ENCODE measurements at places on chromosomes 12 and 14.

DNA sequence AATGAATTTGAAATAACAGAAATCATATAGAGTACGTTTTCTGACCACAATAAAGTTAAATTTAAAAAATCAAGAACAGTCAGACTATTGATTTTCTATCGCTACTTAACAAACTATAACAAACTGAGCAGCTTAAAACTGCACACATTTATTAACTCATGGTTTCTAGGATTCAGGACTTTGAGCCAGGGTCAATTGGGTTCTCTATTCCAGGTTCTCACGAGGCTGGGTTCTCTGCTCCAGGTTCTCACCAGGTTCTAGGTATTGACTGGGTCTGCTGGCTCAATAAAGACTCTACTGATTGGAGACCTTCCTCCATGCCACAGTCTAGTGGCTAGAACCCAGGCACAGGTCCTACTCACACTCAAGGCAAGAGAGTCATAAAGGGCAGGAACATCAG lies 22.8 kb downstream of the ABCC9 start:
- DNase-seq: no peak

- DNase-seq: no peak
Observed at GRCh38 chr12:122449317-122449716, 26.8 kb upstream of the CLIP1 start.

DNA sequence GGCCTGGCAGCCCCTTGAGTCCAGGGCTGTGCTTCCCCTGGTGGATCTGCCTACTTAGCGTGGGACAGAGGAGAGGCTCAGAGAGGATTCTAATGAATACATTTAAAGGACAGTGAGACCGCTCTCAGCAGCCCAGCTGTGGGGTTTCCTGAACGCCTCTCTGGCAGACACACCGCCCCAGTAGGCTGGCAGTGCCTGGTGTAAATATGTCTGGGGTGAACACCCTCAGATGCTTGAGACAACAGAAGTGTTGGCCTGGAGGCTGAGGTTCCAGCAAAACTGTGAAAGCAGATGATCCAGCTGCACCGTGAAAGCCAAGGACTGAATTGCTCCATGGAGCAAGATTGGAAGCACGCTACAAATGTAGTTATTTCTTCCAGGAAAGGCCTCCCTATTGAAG lies 55.1 kb downstream of the LRRC74A start:
- DNase-seq: no peak

DNA sequence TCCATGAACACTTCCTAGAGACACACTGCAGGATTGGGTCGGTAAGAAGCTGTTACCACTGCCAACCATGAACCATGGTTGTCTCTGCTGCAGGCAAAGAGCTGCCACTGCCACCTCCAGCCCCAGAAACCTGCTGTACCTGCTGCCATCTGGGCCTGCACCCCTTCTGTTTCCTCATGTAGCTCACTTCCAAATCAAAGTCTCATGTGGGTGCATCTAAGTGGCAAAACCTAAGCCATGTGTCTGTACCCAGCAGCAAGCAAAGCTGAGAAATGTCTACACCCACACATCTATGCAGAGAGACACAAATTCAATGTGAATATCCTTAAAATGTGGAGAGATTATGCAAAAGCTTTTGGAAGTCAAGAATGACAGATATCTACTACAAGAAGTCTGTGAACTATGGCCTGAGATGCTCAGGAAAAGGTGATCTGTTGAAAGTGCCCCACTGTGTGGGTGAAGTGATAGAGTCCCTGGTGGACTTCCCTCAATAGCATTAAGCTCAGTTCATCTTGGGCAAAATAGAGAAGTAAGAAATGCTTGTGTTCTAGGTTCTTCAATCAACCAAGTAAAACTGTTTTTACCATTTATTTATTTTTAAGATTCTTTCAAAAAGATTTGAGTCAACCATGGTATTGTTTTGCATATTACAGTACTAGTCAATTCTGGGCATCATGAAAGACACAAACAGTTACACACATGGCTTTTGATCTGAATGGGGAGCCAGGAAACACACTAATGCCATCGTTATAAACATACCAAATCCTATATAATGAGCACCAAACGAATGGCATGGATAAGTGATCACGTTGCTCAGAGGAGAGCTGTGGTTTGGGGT lies 64.4 kb downstream of the FOS start:
- no peak for DNase-seq

- peak; percentile 47 for DNase-seq
Observed at GRCh38 chr12:116159175-116159574, 118.3 kb downstream of the MED13L start.

- no peak for DNase-seq
Observed at GRCh38 chr12:115700896-115701465, 576.5 kb downstream of the MED13L start.

GRCh38 chr12:80659512-80660063 lies 47.8 kb upstream of the MYF6 start:
- no peak for DNase-seq

DNA sequence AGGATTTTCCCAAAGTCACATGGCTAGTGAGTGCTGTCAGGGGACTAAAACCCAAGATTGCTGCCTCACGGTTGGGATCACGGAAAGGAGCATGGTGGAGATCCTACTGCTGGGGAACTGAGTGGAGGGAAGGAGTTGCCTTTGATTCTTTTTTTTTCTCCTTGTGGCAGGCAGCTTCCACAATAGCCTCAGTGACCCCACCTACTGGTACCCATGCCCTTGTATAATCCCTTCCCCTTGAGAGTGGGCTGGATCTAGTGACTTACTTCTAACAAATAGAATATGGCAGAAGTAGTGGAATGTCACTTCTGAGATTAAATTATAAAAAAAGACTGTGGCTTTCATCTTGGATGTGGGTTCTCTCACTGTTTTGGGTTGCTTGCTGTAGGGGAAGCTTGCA lies 135.7 kb downstream of the DICER1 start:
- no peak for DNase-seq

DNA sequence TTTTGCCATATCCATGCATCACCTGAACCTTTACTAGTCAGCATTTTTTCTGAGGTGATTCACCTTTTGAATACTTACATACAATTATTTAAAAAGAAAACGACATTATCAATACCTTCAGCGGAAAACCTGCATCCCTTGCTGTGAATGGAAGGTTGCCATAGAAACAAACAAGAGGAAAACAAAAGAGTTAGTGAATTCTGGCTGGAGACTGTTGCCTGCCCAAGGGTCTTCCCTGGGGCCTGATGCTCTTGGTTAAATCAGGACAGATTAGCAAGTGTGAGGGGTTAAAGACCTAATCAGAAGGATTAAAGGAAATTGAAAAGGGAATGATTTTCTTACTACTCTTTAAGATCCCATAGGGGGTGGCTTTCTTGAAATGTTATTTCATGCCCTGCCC lies 96.0 kb upstream of the WSCD2 start:
- DNase-seq: no peak

- DNase-seq: no peak
Observed at GRCh38 chr14:89807151-89807550, 147.4 kb downstream of the EFCAB11 start.

- peak; percentile 66 for DNase-seq
Observed at GRCh38 chr12:66036317-66036716, 94.2 kb downstream of the LLPH start.

GRCh38 chr12:127790376-127790775 lies 476.6 kb upstream of the TMEM132C start:
- no peak for DNase-seq

DNA sequence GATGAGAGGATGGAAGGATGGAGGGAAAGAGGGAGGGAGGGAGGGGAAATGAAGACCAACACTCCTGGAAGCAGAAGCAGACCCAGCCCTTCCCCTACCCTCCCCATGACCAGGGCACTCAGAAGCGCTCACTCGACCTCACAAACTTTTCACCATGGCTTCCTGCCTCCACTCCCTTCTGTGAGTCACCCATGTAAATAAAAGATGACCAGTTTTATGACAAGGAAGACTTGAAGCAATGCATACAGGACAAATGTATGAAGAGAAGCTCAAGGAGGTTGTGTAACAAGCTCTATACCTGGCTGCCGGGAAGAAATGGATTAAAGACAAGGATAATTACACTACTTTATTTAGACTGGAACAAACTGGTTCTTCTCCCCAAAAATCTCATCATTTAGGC lies 63.8 kb downstream of the CDC42BPB start:
- DNase-seq: no peak

- no peak for DNase-seq
Observed at GRCh38 chr12:91370086-91370868, 187.7 kb upstream of the DCN start.

GRCh38 chr12:52307836-52308805 lies 13.1 kb downstream of the KRT83 start:
- DNase-seq: no peak

Data from smooth muscle cell of the brain vasculature (primary cell).